ENCODE measurements at places on chromosomes 12 and 14.

GRCh38 chr12:95882080-95882479, 23.3 kb downstream of the SNRPF start:
- no peak for DNase-seq

GRCh38 chr12:4621511-4621910, 27.3 kb downstream of the AKAP3 start:
- no peak for DNase-seq

- no peak for DNase-seq
Measured at GRCh38 chr12:92444763-92445162, 258.0 kb upstream of the PLEKHG7 start.

- DNase-seq, result no peak
Measured at GRCh38 chr12:114938487-114939210, 254.7 kb upstream of the TBX3 start.

GRCh38 chr14:80781972-80782367, 159.6 kb downstream of the CEP128 start:
- DNase-seq, result no peak

- DNase-seq, result no peak
Measured at GRCh38 chr12:106089935-106090334, 48.8 kb downstream of the NUAK1 start.

- DNase-seq, result no peak
Measured at GRCh38 chr12:58009405-58010195, 68.2 kb downstream of the ATP23 start.

DNA sequence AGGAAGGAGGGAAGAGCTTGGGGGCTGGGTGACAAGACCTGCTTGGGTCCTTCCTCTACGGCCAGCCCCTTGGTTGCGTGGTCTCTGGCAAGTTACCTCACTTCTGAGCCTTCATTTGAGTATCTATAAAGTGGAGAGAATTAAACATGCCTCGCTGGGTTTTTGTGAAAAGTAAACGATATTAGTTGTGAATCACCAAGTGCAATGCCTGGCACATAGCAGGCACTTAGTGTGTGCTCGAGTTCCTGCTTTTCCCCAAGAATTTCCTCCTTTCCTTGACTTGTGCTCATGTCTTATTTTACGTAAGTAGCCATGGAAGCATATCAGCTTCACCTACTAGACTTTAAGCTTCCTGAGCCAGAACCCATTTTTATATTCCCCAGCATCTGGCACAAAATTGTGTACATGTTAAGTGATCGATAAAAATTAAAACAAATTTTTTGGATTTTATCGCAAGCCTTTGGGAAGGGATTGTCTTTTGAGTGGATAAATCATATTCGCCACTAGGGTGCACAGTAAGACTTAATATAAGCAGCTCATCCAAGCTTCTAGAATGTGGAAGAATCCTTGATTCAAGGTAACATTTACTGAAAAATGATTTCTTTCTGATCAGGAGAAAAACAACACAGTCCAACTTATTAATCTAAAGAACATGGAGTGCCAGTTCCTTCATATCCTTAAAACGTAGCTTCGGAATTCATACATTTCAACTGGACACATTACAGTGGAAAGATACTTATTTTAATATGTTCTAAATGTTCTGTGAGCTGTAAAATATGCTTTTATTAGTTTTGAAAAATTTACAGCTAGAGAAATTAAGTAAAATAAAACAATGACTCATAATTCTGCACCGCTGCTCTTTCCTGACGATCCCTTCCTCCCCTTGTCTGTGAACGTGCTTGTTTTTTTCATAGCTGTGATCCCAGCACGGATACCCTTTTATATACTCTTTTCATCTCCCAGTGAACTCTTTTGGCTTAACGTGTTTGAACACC, 62.0 kb downstream of the SLC25A47 start:
- DNase-seq, result peak; percentile 79

- no peak for DNase-seq
Measured at GRCh38 chr12:102957339-102958050, at the start of gene ASCL1. TSS of gene ASCL1 (plus strand) at chr12:102957674. CDS start at chr12:102958245, 571 bp downstream.

DNA sequence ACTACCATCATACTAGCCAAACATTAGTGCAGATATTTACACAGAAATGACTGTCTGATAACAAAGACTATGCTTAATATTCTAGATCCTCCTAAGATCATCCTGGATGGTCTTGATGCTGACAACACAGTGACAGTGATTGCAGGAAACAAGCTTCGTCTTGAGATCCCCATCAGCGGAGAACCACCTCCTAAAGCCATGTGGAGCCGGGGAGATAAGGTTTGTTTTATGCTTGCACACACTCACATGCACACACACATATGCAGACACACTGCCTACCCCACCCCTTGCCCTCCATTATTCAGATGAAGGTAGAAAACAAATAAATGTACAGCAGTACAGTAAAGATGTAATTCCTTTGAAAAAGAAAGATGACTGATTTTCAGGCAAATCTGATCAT, 44.4 kb upstream of the CHPT1 start:
- DNase-seq, result no peak

DNA sequence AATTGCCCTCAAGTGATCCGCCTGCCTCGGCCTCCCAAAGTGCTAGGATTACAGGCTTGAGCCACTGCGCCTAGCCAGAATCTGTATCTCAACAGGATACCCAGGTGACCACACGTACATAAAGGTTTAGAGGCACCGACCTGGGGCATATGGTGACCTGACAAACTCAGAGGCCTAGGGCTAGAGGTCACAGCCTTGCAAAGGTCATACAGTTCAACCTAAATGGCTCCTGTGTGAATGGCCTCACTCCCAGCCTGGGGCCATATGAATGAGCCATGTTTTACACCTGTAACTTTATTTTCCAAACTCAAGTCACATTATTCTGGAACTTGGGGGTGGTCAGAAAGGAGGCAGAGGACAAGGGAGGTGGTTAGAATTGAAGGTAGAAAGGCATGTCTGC, 10.0 kb downstream of the STXBP6 start:
- DNase-seq, result no peak

GRCh38 chr14:33692762-33693161, 258.1 kb downstream of the EGLN3 start:
- DNase-seq, result no peak

GRCh38 chr12:52010152-52010622, 3.4 kb downstream of the TAMALIN start:
- no peak for DNase-seq

DNA sequence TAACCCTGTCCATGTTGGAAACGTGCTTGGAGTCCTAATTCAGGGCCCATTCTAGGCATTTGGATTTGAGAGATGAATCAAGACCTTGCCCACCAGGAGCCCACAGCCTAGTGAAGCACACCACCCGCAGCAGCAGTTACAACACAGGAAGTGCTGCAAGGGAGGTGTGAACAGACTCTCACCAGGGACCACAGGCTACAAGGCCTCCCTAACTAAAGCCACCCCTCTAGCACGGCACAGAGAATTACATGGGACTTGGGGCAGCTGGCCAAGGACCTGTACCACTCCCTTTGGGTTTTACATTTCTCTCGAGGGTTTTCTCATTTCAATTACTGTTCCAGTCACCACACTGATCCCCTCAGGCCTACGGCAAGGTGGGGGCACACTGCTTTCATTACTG, 49.5 kb upstream of the FOXN3 start:
- no peak for DNase-seq

GRCh38 chr12:49987625-49988303, 15.0 kb downstream of the AQP6 start:
- DNase-seq, result no peak

- no peak for DNase-seq
Measured at GRCh38 chr12:8995021-8995775, 5.9 kb downstream of the KLRG1 start.

- DNase-seq, result no peak
Measured at GRCh38 chr14:100903672-100904185, at the start of gene RTL1. TSS of gene RTL1 (minus strand) at chr14:100903722. CDS start at chr14:100884788, 18,934 bp downstream.

GRCh38 chr12:67782573-67782972, 134.0 kb downstream of the DYRK2 start:
- DNase-seq, result no peak

DNA sequence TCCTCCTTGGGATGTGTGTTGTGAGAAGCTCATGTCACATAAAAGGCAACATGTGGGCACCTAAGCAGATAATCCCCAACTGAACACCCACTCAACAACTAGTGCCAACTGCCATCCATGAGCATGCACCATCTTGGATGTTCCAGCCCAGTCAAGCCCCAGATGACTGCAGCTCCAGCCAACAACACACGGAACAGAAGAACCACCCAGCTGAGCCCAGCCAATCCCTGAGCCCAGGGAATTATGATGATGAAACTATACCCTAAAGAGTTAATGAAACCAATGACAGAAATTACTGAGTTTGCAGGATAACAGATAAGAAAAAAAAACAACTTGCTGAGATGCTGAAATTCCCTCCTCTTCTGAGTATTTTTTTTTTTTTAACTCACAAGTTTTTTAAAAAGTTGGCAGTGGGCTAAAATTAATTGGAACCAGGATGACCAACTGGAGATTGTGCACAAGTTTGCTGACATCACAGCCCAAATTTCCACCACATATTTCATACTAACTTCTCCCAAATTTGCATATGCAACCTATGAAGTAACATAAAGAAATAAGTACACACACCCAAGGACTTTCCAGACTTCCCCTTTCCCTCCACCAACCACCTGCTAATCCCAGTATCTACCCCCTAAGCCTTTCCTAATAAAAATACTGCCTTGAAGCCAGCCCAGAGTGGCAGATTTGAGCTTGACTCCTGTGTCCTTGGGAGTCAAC, 124.5 kb downstream of the KSR2 start:
- no peak for DNase-seq

DNA sequence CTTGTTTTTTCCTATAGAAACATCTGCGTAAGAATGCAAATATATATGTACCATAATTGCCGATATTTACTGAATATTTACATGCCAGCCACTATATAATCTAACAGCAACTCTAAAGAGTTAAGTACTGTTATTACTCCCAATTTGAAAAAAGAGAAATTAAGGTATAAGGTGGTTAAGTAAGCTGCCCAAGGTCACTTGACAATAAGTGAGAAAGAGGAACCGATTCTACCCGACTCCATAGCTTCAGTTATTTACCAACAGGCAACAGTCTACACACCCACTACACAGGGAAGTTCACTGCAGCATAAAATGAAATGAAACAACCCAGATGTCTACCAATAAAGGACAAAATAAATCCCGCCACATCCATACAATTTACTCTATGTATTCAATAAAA, 1.1 kb downstream of the MIS18BP1 start:
- no peak for DNase-seq

DNA sequence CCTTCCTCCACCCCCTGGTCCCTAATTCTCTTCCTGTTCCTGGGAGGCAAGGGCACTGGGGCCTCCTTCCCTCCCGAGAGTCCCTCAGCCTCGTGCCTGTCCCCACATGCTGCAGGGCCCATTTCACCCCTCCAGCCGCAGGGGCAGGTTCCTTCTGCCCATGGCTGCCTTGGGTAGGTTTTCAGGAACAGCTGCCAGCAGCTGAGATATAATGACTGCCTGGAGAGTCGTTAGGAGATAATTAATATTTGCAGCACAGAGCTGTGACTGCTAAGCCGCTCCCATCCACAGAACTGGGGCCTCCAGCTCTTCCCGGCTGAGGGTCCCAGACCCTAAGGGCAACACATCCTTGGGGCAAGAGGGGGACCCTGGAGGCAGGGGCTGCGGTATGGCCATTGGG, 211.9 kb upstream of the LHX5 start:
- DNase-seq, result no peak

DNA sequence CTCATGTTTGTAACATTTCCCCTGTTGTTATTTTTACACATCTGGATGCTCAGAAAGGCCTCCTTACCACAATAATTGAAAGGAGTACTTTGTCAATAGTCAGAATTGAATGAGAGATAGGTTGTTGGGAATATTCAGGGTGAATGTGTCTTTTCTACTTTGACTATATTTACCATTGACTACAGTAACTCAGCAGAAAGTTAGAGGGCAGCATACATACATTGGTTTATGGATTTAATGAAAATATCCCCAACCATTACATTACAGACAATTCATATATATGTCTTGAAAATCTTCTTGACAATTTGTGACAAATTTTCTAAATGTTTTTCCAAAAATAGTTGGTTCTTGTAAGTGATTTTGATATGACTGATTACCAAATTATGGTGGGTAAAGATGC, 97.7 kb downstream of the NTS start:
- DNase-seq, result no peak

DNA sequence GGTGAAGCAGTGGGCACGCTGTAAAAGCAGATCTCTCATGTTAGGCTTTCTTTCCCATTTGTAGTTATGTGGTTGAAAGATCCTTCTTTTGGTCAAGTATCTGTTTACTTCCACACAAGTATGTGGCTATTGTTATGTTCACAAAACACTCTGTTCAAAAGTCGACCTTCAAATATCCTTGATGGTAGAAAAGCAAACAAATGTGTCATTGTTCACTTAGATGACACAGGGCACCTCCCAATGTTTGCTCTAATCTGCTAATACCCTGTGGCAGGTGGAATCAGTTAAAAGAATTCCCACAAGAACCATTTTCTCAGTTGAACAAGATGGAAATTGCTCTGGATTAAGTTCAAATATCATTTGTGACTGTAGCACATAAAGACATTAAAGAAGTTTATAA, 43.6 kb upstream of the NAA30 start:
- no peak for DNase-seq

GRCh38 chr12:123532019-123532418, 1.5 kb downstream of the RILPL1 start:
- DNase-seq, result no peak

- DNase-seq, result no peak
Measured at GRCh38 chr14:22497671-22498093, 91.3 kb downstream of the DAD1 start.

DNA sequence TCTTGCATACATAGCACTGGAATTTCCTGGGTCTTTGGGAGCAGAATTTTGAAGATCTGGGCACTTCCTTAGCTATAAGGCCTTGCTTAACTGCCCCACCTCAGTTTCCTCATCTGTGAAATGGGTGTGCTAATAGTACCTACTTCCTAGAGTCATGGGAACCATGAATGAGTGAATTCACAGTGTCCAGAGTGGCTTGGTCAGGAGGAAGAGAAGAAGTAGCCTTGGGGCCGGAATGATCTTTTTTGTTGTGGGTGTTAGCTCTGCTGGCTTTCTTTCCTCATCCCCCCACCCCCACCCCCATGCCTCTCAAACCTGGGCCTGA, 2.4 kb downstream of the SH2B3 start:
- no peak for DNase-seq

GRCh38 chr14:54220704-54221431, 175.9 kb upstream of the CDKN3 start:
- DNase-seq, result no peak

GRCh38 chr14:75333606-75334548, 55.2 kb downstream of the FOS start:
- no peak for DNase-seq

GRCh38 chr12:6607751-6608591, 792 bp upstream of the CHD4 start:
- no peak for DNase-seq

DNA sequence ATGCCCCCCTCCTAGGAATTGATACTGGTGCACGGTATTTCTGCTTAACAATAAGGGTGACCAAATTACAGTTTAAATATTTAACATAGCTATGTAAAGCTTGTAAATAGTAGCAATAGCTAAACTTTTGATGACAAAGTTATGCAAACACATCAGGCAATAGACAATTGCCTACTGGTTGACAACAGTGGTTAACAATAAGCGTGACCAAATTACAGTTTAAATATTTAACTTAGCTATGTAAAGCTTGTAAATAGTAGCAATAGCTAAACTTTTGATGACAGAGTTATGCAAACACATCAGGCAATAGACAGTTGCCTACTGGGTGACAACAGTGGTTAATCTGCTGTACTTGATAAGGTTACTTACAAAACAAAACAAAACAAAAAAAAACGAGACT, 886.5 kb upstream of the FLRT2 start:
- no peak for DNase-seq

GRCh38 chr12:119681728-119682638, 14.1 kb downstream of the PRKAB1 start:
- no peak for DNase-seq

- no peak for DNase-seq
Measured at GRCh38 chr14:35362450-35362849, 42.1 kb downstream of the NFKBIA start.

Data from cerebellar nuclear complex (tissue), 1 donor.